ENCODE measurements at places on chromosomes 11 and 22.
A peak's percentile ranks its signal among the peaks of the same experiment; 100 is the strongest.

DNA sequence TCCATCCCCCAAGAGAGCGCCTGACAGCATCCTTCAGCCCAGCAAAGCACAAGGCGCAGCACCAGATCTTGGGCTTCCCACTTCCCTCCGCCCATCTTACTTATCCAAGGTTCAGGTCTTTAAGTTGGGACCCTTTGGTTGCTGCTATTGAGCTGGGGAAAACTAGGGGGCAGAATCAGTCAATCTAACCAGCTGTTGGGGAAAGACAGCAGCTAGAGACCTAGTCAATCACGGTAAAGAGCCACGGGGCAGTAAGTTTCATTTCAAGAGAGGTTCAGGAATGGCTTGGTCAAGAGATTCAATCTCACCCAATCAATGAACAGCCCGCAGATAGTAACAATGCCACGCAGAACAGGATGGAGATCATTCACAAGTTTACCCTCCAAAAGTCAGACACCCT, 1.7 kb downstream of the ABTB2 start:
- DNase-seq, result no peak

- no peak for DNase-seq
These were observed 142.9 kb downstream of the NCAM1 start for GRCh38 chr11:113103932-113104690.

- no peak for DNase-seq
These were observed 52.6 kb upstream of the EMID1 start for GRCh38 chr22:29152954-29153719.

- DNase-seq, result no peak
These were observed 583.3 kb upstream of the TENM4 start for GRCh38 chr11:80024119-80024518.

DNA sequence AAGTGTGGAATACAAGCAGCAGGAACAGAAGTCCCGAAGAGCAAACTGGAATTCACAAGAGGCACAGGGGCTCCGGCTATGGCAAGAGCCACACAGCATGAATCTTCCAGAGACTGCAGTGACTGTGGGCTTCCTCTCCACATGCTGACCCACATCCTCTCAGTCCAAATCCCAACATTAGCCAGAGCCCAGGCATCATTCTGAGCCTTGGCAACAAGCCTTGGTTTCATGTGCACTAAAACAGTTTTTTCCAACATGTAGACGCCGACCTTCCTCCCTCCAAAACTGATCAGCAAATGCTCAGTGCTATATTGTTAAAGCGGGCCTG, 91.7 kb upstream of the CSNK2A3 start:
- DNase-seq, result peak; percentile 48

DNA sequence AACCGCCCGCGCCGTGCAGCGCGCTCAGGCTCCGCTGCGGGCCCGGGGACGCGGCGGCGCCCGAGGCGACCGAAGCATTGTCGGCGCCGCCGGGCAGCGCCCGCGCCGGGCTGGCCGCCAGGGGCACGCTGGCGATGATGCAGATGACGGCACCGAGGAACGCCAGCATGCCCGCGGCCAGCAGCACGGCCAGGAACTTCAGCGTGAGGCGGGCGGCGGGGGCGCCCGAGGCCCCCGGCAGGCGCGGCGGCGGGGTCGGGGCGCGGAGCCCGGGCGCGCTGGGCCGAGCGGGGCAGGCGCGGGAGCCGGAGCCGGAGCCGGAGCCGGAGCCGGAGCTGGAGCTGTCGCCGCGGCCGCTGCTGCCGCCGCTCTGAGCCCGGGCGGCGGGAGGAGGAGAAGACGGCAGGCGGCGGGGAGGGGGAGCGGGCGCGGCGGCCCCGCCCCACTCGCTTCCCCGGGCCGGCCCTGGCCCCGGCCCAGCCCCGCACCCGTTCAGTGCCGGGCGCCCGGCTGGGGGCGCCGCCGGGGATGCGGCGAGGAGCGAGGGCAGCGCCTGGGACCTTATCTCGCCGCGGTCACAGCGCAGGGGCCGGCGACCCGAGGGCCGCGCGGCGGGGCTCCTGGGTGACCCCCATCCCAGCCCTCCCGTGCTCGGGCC, at the start of gene NPTXR:
NPTXR (minus strand) TSS at position 372 of the 658 bp plus-strand sequence.
- peak; percentile 79 for DNase-seq

GRCh38 chr11:67311051-67311555, 7.8 kb downstream of the SSH3 start:
- no peak for DNase-seq

- DNase-seq, result no peak
These were observed 28.5 kb upstream of the CSNK1E start for GRCh38 chr22:38345782-38346181.
